ENCODE measurements at places on chromosomes 5 and 9. TPM values are rescaled to one million over a fixed set of nuclear protein-coding genes. Genes with fewer than 3 reads are reported as not detected.

DIRAS2 gene
- total RNA-seq, result not detected

TOMM5 gene
- total RNA-seq, result 233 TPM

- DNase-seq, result no peak
Observed at GRCh38 chr5:76669245-76669644, 46.0 kb upstream of the F2RL2 start.

- no peak for DNase-seq
Observed at GRCh38 chr5:375336-375920, 53.9 kb downstream of the AHRR start.

DNA sequence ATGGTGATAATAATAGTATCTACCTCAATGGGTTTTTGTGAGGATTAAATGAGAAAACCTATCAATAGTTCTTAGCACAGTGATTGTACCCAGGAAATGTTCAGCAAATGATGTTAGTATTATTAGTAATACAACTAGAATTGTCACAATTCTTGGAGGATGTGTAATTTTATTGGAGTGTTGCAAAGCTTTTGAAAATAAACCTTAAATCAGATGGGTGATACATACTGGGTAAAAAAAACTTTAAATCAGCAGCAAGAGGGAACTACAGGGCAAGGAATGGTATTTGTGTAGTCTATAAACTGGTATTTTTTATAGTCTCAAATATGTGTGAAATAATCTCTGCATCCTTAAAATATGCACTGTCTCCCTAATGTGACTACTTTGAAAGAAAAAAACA is 371.6 kb downstream of the PIK3R1 start:
- no peak for DNase-seq

GRCh38 chr9:121386442-121387175 is 16.6 kb upstream of the STOM start:
- DNase-seq, result no peak

DNA sequence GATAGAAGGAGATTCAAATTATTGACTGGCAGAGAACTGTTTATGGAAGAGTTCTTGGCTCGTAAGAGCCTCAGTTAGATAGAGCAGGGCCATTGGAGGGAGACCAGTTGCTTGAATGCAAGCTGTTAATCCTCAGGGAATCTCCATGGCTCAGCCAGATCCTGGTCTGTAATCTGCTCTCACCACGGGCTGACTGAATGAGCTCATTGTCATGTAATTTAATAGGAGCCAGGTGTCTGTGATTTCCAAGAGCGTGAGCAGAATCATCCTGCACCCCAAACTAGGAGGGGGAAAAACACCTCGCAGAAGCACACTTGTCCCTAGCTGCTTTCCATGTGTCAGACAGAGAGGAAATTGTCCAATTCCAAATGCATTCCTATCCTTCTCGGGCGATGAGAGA is 19.1 kb upstream of the KCNMB1 start:
- no peak for DNase-seq
